ENCODE measurements at places on chromosomes 12 and 14.
A peak's percentile ranks its signal among the peaks of the same experiment; 100 is the strongest.

- DNase-seq: no peak
These were observed 22.1 kb downstream of the ERP29 start for GRCh38 chr12:112035219-112035785.

- DNase-seq: no peak
These were observed 115.7 kb downstream of the PCNX1 start for GRCh38 chr14:71022939-71023338.

DNA sequence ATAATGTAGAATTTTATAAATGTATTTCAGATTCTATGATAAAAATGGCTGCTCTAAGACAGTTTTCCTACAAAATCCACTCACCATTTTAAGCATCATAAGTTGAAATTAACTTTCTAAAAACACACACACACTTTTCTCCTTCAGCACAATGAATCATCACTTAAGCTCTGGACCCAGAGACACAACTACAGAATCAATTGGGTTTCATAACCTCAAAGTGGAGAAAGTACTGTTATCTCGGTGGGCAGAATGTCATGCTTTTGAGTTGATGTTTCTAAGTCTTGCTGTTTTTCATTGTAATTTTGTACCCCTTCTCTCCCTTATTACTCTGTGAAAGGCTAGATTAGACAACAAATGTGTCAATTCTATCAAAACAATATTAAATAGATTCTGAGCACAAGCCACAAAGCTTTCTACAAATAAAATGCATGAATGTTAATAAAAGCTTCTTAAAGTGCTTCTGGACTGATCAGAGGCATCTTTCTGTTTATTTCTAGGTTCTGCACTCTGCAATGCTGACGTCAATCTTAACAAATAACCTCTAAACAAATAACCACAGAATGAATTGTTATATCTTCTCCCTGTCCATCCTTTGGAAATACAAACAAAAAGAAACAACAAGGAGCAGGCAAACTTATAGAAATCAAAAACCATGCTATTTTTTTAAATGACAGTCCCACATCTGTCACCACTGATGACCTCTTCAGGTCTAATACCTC, 8.2 kb downstream of the IPO8 start:
- peak; percentile 4 for DNase-seq

DNA sequence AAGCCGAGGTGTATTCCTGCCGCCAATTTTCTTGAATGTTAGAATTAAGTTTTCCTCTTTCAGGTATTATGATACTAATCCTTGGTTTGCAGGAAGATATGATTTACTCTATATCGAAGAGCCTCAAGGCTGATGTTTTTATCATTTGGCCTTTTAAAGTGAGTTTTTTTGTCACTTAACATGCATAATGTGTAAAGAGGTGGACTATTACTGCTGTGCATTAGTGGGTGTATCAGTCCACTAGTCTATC, 11.1 kb upstream of the TMPO start:
- DNase-seq: no peak

GRCh38 chr12:115255257-115255656, 571.3 kb upstream of the TBX3 start:
- DNase-seq: no peak
